ENCODE measurements at places on chromosomes 2 and 18. TPM values are rescaled to one million over a fixed set of nuclear protein-coding genes. Genes with fewer than 3 reads are reported as not detected.
A peak's percentile ranks its signal among the peaks of the same experiment; 100 is the strongest.

Gene CYRIA
- total RNA-seq: 3.9 TPM

DNA sequence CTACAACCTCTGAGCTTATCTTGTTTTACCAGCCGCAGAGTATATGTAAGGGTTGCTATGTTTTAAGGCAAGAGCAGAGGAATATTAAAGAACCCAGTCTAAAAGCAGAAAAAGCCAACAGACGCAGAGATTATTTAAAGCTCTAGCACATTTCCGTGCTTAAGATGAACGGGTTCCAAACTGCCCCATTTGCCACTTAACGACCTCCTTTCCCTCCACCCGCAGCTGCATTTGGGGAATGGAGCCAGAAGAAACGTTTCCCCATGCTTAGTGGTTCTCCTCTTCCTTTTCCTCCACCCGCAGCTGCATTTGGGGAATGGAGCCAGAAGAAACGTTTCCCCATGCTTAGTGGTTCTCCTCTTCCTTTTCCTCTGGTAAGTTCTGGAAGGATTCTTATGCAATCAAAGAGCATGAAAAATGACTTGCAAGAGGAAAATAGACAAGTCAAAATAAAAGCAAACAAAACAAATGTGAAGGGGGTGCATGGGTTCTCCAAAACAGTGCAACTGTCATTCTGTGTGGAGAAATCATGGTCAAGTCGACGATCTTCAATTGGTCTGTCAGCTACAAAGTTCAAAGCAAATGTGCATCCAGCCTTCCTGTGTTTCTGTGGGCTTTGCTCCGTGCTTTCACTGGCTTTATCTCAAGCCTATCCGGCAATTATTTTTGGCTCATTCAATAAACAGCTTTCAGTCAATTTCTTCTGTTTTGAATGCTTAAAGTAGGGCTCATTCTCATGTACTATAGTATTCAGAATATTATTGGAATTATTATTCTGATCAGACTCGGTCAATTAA is 57.8 kb downstream of the DIPK1C start:
- no peak overlapping the region for H3K27ac ChIP-seq
- H3K36me3 ChIP-seq: no peaks in the 10 kb centered on the region
- no peak for DNase-seq
- no peaks in the 10 kb centered on the region for H3K4me1 ChIP-seq
- H3K4me3 ChIP-seq: no peak overlapping the region

GRCh38 chr2:74585406-74586185 is 31.1 kb downstream of the DOK1 start:
- peaks cover 14% of the 10 kb centered on the region for H3K4me1 ChIP-seq
- DNase-seq: no peak
- no peak overlapping the region for H3K4me3 ChIP-seq
- no peaks in the 10 kb centered on the region for H3K27me3 ChIP-seq
- H3K27ac ChIP-seq: no peak overlapping the region

DNA sequence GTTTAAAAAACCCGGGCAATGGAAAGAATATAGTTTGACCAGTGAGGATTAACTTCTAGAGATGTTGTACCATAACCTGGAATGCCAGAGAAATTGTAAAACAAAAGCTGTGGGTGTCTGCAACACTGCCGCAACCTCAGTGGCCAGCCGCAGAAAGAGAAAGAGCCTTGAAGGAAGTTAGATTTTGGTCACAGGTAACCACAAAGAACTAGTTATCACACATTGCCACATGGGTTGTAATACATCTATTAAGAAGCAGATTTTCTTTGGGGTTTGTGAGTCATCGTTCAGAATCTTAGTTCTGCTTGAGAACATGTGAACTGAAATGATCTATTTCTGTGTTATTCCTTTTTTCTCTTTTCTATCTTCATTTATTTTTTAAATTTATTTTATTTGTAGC is 222.9 kb upstream of the AGAP1 start:
- no peak overlapping the region for H3K27ac ChIP-seq
- H3K4me3 ChIP-seq: no peak overlapping the region
- H3K27me3 ChIP-seq: no peaks in the 10 kb centered on the region
- peaks cover 39% of the 10 kb centered on the region for H3K4me1 ChIP-seq
- DNase-seq: peak; percentile 42
- H3K36me3 ChIP-seq: no peaks in the 10 kb centered on the region

DNA sequence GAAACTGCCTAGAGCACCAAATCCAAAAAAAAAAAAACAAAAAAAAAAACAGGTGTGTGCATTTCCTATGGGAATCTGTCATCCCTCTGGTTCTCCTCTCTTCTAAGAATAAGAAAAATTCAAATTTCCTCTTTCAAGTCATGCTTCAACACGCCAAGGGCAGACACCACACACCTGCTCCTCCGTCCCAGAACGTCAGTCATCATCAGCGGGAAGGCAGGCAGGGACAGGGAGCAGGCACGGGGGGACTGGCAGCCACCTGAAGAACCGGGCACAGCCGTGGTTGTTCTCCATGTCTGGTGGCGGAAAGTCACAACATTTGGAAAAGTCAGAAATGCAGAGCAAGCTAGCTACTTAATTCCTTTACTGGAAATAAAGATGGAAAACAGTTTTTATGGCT is 214.8 kb downstream of the IKZF2 start:
- no peaks in the 10 kb centered on the region for H3K27me3 ChIP-seq
- no peaks in the 10 kb centered on the region for H3K36me3 ChIP-seq
- no peak overlapping the region for H3K4me3 ChIP-seq
- no peak for DNase-seq
- peaks cover 18% of the 10 kb centered on the region for H3K4me1 ChIP-seq

Gene SERPINB13
- not detected for total RNA-seq

Gene SLC5A6
- total RNA-seq: 49.0 TPM

GRCh38 chr18:51039138-51040112 is 9.4 kb downstream of the SMAD4 start:
- no peak overlapping the region for H3K4me3 ChIP-seq
- no peak for DNase-seq
- H3K27me3 ChIP-seq: no peaks in the 10 kb centered on the region

Gene RAD51AP2
- total RNA-seq: not detected

DNA sequence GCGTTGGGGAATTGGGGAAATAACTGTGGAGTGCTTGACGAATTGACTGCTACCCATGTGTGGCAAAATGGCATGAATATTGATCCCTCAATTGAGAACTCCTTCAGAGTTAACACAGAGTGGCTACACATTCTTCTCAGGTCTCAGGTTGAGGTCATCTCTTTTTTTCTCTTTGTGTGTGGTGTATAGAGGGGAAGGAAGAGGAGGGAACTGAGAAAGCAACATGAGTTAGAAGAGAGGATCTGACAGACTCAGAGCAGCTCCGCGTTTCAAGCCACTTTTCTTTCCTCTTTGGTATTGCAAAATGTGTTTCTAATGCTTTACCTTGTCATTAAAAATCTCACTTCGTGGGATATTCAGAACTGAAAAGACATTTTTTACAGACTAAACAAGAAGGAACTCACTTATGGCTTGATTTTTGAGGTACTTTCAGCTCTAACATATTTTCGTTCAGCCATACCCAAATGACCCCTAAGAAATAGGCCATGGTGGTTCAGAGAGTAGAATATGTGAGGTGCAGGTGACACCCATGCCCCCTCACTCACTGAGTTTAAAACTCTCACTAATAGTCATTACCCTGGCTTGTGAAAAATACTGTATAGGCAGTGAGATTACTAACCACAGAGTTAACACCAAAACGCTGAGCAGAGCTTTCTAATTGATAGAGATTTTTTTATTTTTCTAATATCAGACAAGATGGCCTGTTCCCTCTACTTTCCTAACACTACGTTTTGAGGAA is 22.5 kb downstream of the STAT4 start:
- DNase-seq: no peak
- H3K4me1 ChIP-seq: no peaks in the 10 kb centered on the region
- H3K4me3 ChIP-seq: no peak overlapping the region
- no peaks in the 10 kb centered on the region for H3K27me3 ChIP-seq

Gene ALPP
- total RNA-seq: 47.5 TPM

Gene ABCA12
- 1.8 TPM for total RNA-seq

DNA sequence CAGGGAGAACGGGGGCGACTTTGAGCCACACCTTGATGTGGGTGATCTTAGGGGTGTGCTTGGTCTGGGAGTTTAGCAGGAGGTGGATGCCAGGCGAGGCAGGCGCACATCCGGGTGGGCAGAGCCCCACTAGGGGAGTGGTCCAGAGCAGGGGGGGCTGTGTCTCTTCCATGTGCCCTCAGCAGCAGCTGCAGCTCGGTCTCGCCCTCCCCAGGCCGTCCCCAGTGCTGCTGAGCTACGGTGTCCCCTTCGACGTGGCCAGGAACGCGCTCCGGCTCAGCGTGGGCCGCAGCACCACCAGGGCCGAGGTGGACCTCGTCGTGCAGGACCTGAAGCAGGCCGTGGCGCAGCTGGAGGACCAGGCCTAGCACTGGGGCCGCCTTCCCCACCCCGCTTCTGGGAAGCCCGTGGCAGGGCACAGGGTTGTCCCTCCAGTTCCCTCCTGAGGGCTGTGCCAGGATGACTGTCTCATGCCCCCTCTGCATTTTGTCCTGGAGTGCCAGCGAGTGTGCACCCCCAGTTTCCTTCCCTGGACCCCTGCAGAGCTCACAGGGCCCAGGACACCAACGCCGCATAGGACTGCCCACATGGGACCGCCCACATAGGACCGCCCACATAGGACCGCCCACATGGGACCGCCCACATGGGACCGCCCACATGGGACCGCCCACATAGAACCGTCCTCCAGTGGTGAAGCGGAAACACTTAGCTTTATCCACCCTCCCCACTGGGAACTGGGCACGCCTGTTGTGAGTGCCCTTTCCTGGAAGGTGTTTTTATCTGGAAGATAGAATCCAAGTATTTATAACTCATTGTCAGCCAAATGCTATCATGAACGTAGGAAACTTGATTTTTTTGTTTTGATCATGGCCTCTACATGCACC is 1.9 kb upstream of the ESPNL start:
- DNase-seq: peak; percentile 72
- peaks cover 10% of the 10 kb centered on the region for H3K4me1 ChIP-seq
- H3K36me3 ChIP-seq: no peaks in the 10 kb centered on the region
- no peaks in the 10 kb centered on the region for H3K27me3 ChIP-seq
- no peak overlapping the region for H3K4me3 ChIP-seq
- H3K27ac ChIP-seq: no peak overlapping the region

DNA sequence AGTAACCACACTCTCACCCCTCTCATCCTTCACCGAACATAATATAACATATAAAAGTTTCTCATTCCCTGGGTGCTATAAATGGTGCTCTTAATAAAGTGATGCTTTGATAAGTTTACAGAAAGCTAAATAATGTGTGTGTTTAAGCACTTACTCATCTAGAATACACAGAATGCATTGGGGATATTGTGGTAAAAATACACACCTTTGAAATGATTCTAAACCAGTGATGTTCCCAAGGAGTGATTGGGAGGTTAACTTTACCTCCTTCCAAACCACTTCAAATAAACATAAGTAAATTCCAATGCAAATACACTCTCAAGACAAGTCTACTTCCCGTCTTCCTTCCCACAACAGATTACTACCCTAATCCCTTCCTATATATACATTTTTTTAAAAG is 85.3 kb upstream of the TWSG1 start:
- 0 out of 2 replicates have a peak, but pooled peaks cover 5% of the 10 kb centered on the region for H3K36me3 ChIP-seq
- H3K27me3 ChIP-seq: no peaks in the 10 kb centered on the region
- H3K27ac ChIP-seq: no peak overlapping the region
- no peak overlapping the region for H3K4me3 ChIP-seq
- no peak for DNase-seq

Gene DHRS9
- not detected for total RNA-seq

DNA sequence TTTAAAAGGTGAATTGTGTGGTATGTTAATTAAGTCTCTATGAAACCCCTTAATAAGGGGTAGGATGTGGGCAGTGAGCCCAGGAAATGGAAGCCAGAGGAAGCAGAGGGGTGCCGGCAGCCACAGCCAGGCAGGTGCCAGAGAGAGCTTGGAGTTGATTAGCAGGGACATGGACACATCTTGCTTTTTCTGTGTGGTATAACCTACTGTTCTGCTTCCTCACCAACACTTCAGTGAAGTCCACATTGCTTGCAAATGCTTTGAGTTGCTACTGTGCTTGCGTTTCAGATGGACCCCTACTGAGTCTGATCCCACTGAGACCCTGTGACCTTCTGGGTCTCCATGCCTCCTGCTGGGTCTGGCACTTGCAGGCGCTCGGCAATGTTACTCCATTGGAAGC is 30.3 kb upstream of the ARHGEF4 start:
- no peak overlapping the region for H3K4me3 ChIP-seq
- H3K27me3 ChIP-seq: no peaks in the 10 kb centered on the region
- peaks cover 40% of the 10 kb centered on the region for H3K4me1 ChIP-seq
- no peak for DNase-seq
- H3K27ac ChIP-seq: no peak overlapping the region

DNA sequence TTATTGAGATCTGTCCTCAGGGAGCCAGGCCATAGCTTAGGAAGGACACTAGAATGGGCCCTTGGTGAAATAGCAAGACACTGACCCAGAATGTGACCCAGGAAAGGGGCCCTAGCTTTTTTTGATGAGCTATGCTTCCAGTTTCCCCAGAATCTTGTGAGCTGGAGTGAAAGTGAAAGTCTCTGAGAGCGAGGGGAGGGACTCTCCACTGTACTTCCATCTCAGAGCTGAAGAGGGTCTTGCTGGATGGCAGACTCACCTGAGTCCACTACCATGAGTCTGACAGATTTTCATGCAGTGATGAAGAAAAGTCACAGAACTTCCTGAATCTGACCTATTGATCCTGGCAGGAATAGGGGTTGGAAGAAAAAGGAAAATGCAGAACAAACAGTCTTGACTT is 3.1 kb downstream of the ARHGAP25 start:
- H3K27ac ChIP-seq: no peak overlapping the region
- H3K4me3 ChIP-seq: no peak overlapping the region
- H3K4me1 ChIP-seq: no peaks in the 10 kb centered on the region
- H3K27me3 ChIP-seq: no peaks in the 10 kb centered on the region

Gene EPHA4
- total RNA-seq: 21.3 TPM

Gene DAPL1
- total RNA-seq: not detected
